ENCODE measurements at places on chromosomes 3 and 15. TPM values are rescaled to one million over a fixed set of nuclear protein-coding genes. Genes with fewer than 3 reads are reported as not detected.
A peak's percentile ranks its signal among the peaks of the same experiment; 100 is the strongest.

The SLC24A5 gene
- total RNA-seq = not detected

GRCh38 chr3:128190501-128190900 lies 37.2 kb downstream of the EEFSEC start:
- DNase-seq = no peak

GRCh38 chr3:197367081-197367780 lies 68.8 kb upstream of the DLG1 start:
- DNase-seq = no peak

GRCh38 chr3:21790466-21790865 lies 39.5 kb upstream of the ZNF385D start:
- DNase-seq = no peak

- no peak for DNase-seq
Observed at GRCh38 chr3:69126999-69127398, 4.6 kb upstream of the LMOD3 start.

DNA sequence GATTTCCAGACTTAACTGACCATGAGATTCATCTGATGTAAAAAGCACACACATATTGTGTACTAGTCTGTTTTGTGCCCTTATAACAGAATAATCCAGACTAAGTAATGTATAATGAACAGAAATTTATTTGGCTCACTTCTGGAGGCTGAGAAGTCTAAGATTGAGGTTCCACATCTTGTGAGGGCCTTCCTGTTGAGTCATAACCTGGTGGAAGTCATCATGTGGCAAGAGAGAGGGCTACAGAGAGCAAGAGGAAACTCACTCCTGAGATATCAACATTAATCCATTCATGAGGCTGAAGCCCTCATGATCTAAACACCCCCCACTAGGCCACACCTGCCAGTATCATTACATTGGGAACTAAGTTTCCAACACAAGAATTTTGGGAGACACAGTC lies 977.6 kb downstream of the MCTP2 start:
- no peak for DNase-seq

DNA sequence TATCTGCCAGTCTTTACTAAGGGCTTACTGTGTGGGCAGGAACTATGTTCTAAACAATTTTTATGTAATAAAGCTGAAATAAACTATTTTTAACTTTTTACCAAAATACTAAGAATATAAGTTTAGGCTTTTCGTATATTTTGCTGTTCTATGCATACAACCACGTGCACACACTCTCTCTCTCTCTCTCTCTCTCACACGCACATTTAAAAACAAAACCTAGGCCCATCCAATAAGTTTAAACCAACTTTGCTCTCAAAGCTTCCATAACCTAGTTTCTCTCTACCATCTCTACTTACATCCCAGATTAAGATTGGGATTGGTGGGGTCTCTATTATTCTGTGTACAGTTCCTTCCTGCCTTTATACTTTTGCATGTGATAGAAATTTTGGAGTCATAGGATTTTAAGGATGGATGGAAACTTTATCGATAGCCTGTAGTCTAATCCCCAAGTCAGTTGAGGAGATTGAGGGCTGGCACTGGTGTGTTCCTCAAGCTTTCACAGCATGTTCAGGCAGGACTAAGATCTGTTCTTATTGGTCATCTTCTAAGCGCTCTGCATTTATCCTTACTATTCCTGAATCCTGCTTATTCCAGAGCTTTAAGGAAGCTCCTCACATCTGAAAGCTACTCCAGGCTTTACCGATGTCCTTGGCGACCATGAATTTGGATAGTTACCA lies 1.8 kb downstream of the GPR171 start:
- no peak for DNase-seq

GRCh38 chr15:80173022-80173759 lies 20.4 kb downstream of the FAH start:
- DNase-seq = peak; percentile 85

- no peak for DNase-seq
Observed at GRCh38 chr3:147493065-147493464, 83.9 kb downstream of the ZIC1 start.

The ACTRT3 gene
- total RNA-seq = not detected

The A4GNT gene
- total RNA-seq = 1.8 TPM

The SLC38A3 gene
- 48.0 TPM for total RNA-seq

GRCh38 chr15:89958107-89958805 lies 42.9 kb upstream of the ZNF710 start:
- DNase-seq = peak; percentile 83

- DNase-seq = no peak
Observed at GRCh38 chr3:185153861-185154629, 1.2 kb upstream of the C3orf70 start.

- DNase-seq = no peak
Observed at GRCh38 chr3:120615847-120616609, 19.9 kb downstream of the NDUFB4 start.

DNA sequence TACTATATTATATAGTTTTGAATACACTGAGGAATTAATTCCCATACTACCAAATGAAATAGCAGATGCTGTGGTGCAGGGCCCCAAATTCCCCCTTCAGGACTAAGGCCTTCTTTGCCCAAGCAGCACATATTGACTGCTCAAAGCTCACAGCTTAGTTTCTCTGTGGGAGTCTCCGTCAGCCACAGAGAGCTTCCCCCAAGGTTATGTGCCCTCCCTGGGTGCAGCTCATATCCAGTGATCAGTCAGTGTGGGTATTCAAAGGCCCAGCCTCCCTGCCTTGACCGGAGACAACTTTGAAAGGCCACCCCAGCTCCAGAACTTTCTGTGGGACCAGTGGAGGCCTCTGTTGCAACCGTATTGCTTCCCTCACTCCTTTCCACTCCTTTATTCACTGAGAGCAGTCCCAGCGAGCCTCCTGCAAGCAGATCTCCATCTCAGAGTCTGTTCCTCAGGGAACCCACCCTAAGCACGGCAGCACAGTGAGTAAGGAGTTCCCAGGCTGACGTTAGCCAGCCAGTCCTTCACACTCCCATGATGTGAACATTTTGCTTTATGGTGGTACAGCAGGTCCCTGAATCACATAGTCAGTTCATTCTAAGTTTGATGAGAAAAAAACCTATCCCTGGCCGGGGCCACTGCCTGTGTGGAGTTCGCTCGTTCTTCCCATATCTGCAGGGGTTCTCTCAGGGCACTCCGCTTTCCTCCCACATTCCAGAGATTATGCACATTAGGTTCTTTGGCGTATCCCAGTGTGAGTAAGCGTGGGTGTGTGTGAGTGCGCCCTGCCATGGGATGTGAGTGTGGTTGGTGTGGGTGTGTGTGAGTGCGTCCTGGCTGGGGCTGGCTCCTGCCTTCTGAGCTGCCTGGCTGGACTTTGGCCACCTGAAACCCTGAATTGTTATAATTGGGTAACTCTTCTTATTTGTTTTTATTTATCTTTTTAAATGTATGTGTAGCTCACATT lies 64.4 kb upstream of the PPARG start:
- DNase-seq = no peak

- DNase-seq = no peak
Observed at GRCh38 chr3:43468133-43468532, 153.7 kb downstream of the ANO10 start.

- DNase-seq = no peak
Observed at GRCh38 chr3:48418651-48419050, 11.2 kb downstream of the PLXNB1 start.

The NDN gene
- total RNA-seq = 21.8 TPM

DNA sequence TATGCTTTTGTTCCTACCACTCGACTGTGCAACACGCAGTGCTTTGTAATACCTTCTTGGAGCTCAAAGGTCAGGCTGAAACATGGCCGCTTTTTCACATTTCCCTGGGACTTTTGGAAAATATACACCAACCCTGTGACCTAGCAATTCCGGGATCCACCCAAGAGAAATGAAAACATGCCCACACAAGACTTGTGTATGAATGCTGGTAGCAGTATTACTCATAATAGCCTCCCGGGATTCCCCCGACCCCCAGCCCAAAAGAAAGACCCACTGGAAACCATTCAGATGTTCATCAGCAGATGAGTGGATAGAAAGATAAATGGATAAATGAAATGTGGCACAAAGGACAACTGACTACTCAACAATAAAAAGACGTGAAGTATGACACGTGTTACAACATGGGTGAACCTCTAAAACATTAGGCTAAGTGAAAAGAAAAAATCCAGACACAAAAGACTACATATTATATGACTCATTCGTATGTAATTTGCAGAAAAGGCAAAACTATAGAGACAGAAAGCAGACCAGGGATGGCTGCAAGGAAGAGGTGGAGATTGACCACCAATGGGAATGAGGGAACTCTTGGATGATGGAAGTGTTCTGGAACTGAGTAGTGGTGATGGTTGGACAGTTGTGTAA lies 104.1 kb downstream of the PGPEP1L start:
- DNase-seq = no peak

- no peak for DNase-seq
Observed at GRCh38 chr3:108493862-108494261, 16.5 kb downstream of the MYH15 start.

GRCh38 chr3:101703169-101703568 lies 16.7 kb upstream of the RPL24 start:
- DNase-seq = no peak

The CSPG4 gene
- total RNA-seq = 3.1 TPM
